ENCODE measurements at places on chromosomes 5 and 9. TPM values are rescaled to one million over a fixed set of nuclear protein-coding genes. Genes with fewer than 3 reads are reported as not detected.

BTNL3 gene
- total RNA-seq: not detected

PHF24 gene
- total RNA-seq: not detected

TXNDC8 gene
- total RNA-seq: not detected

PCDHGA7 gene
- not detected for total RNA-seq
